ENCODE measurements at places on chromosomes 5 and 9.

DNA sequence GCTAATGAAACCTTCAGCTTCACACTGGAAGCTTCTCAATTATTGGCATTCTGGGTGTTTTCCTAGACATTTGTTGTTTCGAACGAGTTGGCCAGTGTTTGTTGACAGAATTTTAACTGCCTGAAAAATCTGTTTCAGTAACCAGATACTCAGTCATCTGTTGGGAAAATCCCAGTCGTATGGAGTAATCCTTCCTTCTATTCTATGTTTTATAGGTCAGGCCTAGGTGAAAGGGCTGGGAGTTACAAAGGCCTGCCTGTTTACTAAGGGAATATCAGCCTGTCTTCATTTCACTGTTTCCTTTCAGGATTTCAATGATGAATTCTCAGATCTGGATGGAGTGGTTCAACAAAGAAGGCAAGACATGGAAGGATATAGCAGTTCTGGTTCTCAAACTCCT is 59.9 kb downstream of the GRAMD2B start:
- DNase-seq: no peak

DNA sequence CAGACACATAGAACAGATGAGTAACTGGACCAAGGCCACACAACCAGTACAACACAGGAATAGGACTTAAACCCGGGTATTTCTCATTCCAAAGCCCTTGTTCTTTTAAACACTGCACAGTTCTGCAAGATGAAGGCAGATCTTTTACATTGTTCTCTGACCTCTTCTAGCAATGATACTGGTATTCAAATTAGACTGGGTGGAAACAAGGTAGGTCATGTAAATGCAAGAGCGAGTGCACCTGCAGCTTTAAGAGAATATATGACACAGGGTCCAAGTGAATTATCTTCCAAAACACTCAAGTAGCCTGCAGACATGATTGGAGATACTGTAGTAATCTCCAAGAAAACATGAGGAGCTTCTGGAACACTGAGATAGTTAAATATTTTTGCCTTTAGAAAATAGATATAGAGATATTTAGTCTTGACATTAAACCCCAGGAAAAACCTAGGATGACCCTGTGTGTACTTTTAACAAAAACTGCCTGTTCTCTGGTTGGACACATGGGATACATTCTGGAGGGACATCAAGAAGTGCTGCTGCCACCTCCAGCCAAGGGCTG is 130.6 kb upstream of the EPB41L4A start:
- DNase-seq: no peak

DNA sequence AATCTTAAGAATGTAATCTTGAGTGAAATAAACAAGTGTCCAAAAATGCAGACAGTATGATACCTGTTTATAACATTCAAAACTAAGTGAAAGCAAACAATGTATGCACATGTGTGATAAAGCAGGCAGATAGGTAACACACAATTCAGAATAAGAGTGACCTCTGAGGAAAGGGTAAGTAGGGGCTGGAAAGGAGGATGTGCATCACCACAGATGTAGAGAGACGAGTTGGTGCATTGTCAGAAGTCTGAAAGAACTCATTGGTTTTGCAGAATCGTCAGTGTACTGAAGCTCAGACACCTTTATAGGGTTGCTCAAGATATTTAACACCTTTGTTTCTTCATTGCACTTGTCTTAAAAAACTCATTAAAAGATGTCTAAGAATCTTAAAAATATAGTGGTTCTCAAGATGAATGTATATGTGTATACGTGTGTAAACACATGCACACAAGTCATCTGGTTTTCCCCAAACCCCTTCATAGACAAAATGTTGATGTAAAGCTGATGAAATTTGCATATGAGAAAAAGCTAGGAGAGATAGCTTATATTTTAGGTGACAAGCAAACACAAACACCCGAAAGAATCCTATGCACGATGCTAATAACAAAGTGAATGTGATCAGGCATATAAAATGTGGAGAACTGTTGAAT is 197.6 kb upstream of the MEF2C start:
- no peak for DNase-seq

GRCh38 chr5:35900972-35901695 is 37.3 kb downstream of the CAPSL start:
- no peak for DNase-seq

- DNase-seq: no peak
Observed at GRCh38 chr5:127518319-127518621, 830 bp downstream of the PRRC1 start.

- DNase-seq: no peak
Observed at GRCh38 chr5:54421976-54422375, 33.5 kb upstream of the HSPB3 start.

GRCh38 chr9:76379494-76379893 is 14.7 kb downstream of the RFK start:
- DNase-seq: peak; percentile 90

DNA sequence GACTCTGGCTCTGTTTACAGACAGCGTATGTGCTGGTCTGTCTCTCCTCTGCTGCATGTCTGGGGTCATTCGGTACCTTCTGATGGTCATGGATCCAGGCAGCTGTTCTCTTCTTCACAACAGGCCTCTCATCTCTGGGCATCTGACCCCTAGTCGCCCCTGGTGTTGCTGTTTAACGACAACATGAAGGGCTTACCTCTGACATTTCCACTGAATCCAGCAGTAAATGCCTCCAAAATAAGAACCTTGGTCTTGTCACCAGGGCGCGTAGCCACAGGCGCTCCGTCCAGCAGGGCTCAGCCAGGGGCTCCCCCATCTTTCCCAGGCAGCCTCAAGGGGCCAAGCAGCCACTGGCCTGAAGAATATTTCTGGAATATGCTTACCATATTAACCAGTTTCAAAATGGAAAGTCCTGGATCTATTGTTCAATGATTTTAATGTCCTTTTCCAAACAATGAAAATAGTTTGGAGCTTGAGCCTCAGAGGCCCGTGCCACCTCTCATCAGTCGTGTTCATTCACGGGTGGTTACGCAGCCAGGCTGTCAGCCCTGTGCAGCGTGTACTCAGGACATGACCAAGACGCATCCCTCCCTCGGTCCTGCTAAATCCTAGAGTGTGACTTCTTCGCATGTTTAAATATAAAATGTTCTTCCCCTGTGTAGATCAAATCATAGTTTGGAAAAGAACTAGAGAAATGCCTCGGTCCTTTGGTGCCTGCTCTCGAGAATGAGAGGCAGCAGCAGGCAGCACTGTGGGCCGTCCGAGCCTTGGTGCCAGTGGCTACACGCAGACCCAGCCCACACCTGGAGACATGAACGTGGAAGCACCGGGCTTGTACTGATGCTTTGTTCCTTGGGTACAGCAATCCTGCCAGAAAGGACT is 30.1 kb upstream of the LRRC14B start:
- DNase-seq: no peak

DNA sequence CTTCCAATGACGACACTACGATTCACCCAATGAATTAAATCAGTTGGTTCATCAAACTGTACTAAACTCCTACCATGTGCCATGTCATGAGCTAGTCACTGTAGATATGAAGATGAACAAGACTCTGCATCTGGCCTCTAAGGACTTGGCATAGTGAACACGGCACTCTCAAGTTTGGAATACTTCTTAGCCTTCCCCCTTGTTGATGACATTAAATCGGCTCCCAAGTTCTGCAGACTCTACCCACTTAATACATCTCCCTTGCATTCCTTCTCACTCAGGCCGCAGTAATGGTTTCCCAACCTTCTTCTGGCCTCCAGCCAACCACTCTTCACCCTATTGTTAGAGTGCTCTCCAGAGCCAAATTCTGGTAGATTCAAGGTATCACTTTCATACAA is 184.7 kb downstream of the MAPKAP1 start:
- DNase-seq: no peak

GRCh38 chr9:110900917-110901316 is 137.4 kb downstream of the LPAR1 start:
- DNase-seq: no peak

DNA sequence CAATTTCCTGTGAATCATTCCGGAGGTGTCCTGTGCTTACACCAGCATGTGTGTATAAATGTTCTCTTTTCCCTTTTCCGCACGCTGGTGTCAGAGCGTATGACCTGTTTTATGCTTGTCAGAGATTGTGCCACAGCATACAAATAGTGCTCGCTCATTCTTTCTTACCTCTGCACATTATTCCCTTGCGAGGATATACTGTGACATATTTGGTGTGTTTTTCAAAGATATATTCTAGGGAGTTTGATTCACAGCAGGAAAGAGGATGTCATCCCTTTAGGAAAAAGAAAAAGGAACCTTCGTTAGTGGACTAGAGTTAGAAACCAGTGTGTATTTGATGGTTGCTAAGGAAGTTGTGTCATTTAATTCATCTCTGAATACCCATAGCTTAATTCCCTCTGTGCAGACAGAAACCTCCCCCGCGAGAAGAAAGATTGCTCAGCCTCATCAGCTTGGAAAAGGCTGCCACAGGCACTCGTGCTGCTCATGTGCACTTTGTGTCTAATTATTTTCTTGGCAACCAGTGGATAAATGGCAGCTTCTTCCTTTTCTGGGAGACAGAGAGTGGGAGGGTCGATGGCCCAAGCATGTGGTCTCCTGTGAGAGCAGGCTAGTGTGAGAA is 14.7 kb upstream of the CCIN start:
- DNase-seq: peak; percentile 45

GRCh38 chr5:112822456-112822855 is 38.6 kb upstream of the SRP19 start:
- no peak for DNase-seq

DNA sequence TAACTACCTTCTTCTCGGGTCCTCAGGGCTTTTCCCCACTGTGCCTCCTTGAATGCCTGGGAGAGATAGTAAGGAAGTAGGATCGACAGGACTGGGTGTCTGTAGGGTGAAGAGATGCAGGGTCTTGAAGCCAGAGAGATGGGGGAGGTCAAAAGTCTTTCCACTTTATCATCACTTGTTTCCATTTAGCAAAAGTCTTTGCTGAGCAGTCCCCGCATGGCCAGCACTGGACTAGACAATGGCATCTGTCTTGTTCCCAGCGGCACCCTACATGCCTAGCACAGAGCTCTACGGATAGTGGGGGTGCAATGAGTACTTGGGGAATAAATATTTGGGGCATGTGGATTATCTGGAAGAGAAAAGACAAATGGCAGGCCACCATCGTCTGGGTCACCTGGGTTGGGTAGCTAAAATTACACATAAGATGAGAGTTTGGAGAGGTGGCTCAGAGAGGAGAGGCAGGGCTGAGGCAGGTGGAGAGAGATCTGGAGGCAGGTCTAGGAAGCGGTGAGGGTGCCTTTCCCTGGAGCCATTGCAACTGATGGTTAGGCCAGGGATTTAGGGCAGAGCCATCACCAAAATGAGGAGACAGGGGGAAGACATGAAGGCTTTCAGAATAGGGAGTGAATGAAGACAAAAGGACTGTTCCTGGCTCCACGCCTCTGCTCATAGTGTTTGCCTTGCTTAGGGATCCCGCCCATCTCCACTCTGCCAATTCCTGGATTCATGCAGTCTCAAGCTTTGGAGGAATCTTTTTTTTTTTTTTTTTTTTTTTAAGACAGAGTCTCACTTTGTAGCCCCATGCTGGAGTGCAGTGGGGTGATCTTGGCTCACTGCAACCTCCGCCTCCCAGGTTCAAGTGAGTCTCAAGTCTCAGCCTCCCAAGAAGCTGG is 250.8 kb upstream of the KLF4 start:
- no peak for DNase-seq

DNA sequence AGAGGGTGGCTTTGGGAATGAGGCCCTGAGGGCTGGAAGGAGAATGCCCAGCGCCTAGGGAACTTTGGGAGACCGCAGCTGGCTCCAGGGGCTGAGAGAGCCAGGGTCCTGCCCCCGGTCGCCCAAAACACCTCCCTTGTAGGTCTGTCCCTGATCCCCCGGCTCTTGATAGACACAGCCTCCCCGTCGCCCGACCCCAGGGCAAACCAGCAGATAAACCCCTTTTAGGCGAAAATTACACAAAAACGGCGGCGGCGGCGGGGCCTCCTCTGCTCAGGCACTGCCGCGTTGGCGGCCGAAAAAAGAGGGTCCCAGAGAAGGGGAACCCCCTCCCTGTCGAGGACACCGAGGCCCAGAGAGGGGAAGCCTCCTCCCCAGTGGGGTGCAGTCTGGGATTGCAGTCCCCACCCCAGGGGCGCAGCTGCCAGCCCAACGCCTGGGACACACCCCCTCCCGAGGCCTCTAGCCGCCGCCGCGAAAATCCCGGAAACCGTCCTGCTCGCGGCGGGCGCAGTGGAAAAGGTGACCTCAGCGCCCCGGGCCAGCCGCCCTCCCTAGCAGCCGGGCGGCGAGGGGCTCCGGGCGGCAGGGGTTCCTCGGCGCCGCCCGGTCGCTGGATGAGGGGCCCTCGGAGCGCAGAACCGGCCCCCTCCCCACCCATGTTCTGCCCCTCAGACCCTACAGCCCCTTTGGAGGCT is 3.1 kb upstream of the BARX1 start:
- no peak for DNase-seq

GRCh38 chr9:68927165-68927564 is 86.7 kb downstream of the PRKACG start:
- no peak for DNase-seq

DNA sequence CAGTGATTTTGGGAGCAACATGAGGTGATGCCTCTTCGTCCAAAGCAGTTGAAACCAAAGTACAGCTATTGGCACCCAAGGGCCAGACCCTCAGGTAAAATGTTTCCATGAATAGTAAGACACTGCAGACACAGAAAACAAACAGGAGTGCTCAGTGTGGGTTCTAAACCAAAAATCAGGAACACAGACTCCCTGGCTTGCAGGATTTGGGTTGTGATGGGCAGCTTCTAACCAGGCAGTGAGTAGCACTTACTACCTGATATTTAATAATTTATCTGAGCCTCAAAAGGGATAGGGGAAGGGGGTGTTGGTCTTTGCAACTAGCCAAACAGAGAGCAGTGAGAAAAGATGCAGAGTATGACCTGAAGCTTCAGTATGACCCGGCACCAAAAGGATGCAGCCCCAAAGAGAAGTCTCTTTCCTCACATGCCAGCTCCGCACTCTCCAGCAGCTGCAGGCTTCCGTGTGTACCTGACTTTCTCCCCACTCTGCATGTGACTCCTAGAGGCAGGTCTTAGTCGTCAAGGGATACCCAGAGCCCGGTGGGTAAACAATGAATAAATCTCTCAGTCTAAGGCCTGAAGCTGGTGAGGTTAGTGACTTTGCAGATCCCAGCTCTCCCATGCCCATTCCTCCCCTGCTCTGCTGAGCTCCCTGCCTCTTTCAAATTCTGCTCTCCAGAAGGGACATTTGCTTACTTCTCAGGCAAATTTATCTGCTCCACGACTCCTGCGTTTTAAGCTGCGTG is 105.4 kb upstream of the SPOCK1 start:
- DNase-seq: no peak

- no peak for DNase-seq
Observed at GRCh38 chr5:67311208-67311607, 114.6 kb upstream of the CD180 start.

GRCh38 chr9:100277166-100277979 is 75.4 kb downstream of the TEX10 start:
- DNase-seq: no peak

- DNase-seq: no peak
Observed at GRCh38 chr5:175517824-175518450, 39.6 kb downstream of the SFXN1 start.
